ENCODE measurements at places on chromosomes 5 and 9.

- no peak for DNase-seq
Observed at GRCh38 chr5:100902440-100903038, 543 bp downstream of the ST8SIA4 start.

DNA sequence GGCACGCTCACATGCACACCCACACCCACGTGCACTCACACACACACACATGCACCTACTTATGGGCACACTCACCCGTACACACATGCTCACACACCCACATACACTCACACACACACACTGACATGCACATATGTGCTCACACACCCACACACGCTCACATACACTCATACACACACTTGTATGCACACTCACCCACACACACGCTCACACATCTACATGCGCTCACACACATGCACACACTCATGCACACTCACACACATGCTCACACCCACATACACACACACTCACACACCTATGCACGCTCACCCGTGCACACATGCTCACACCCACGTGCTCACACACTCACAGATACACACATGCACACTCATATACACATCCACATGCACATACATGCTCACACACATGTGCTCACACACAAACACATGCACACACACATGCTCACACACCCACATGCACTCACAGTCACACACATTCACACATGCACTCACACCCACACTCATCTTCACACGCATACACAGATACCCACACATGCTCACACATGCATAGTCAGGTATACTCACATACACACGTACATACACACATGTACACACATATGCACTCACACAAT, 138.3 kb downstream of the OLFM1 start:
- DNase-seq, result no peak

GRCh38 chr5:39016587-39017275, 57.5 kb downstream of the RICTOR start:
- DNase-seq, result no peak

GRCh38 chr5:5140479-5141338, 579 bp downstream of the ADAMTS16 start:
- DNase-seq, result no peak

GRCh38 chr9:613771-614347, 227.6 kb upstream of the DMRT1 start:
- peak; percentile 92 for DNase-seq

- peak; percentile 42 for DNase-seq
Observed at GRCh38 chr5:90473396-90474234, 956 bp downstream of the MBLAC2 start.

DNA sequence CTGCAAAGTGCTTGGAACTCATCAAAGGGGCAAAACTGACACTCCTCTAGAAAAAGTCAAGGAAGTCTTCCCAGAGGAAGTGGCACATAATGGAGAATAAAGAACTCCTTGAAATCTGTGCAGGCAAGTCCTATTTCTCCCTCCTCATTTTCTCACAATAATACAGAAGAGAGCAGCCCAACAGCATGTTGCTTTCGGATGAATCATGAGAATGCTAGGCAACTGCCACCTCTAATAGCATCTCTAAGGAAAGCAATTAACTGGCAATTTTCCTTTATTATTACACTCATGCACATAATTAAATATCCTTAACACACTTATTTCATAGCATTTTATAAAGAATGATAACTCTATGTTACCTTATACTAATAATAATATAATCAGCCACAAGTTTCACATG, 122.2 kb upstream of the PTGER4 start:
- no peak for DNase-seq

DNA sequence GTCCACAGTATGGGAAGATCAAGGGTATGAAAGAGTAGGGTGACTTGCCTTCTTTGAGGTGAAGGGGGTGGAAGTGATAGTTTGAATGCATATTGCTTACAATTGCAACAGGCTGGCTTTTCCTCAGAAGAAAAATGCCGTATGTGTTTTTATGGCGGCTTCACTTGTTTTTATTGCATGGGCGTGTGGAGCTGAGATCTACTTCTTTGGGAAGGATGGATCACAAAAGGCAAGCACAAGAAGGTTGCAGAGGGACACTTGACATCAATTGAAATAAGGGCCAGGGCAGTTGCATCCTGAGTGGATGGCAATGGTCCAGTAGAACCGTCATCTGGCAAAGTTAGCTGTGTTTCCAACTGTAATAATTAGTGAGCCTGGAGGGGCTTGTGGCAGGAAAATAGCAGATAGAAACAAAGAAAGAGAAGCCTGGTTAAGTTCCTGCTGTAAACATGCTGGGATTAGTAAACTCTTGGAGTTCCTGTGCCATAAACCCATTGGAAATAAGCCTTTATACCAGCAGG, 138.4 kb downstream of the NTRK2 start:
- no peak for DNase-seq

GRCh38 chr9:123761905-123762605, 167.9 kb downstream of the DENND1A start:
- DNase-seq, result peak; percentile 25

GRCh38 chr9:86765746-86766430, 181.4 kb downstream of the GAS1 start:
- DNase-seq, result no peak

GRCh38 chr9:122020398-122020797, 72.7 kb downstream of the TTLL11 start:
- peak; percentile 66 for DNase-seq

- peak; percentile 48 for DNase-seq
Observed at GRCh38 chr5:80275347-80275746, 19.5 kb upstream of the SERINC5 start.

DNA sequence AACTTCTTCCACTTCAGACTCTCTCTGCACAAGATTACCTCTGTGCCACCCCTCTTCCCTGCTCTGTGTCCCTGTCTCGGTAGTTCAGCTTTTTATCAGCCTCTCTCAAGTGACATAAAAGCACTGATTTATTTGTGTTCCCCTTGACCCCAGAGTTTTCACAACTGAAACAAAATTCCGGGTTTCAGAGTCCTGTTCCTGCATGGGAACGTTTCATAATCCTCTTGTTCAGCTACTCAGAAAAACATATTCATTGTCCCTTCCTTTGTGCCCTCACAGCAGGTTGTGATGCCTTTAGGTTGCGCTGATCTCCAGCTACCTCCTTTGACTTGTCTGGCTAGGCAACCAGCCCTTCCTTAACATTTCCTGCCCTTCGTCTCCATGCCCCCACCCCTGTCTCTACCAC, 13.7 kb upstream of the ITGA1 start:
- DNase-seq, result no peak

GRCh38 chr5:174364676-174365075, 319.2 kb downstream of the NSG2 start:
- DNase-seq, result no peak

DNA sequence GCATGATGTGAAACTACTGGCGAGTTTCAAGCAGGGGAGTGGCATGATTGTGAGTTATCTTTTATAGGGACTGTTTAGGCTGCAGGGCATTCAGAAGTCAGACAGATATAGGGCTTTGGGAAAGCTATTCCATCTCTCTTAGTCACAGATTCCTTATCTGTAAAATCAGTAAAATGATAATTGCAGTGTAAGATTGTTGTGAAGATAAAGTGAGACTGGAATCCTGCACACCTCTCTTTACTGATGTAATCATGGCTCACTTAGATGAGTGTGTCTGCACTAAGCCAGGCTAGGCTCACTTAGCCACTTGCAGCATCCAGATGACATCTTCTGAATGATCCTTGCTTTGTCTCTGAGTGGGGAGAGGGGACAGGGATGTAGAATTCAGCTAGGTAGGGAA, 81.8 kb upstream of the MAMDC2 start:
- DNase-seq, result no peak

GRCh38 chr5:123811831-123812230, 299.9 kb downstream of the CSNK1G3 start:
- DNase-seq, result no peak

DNA sequence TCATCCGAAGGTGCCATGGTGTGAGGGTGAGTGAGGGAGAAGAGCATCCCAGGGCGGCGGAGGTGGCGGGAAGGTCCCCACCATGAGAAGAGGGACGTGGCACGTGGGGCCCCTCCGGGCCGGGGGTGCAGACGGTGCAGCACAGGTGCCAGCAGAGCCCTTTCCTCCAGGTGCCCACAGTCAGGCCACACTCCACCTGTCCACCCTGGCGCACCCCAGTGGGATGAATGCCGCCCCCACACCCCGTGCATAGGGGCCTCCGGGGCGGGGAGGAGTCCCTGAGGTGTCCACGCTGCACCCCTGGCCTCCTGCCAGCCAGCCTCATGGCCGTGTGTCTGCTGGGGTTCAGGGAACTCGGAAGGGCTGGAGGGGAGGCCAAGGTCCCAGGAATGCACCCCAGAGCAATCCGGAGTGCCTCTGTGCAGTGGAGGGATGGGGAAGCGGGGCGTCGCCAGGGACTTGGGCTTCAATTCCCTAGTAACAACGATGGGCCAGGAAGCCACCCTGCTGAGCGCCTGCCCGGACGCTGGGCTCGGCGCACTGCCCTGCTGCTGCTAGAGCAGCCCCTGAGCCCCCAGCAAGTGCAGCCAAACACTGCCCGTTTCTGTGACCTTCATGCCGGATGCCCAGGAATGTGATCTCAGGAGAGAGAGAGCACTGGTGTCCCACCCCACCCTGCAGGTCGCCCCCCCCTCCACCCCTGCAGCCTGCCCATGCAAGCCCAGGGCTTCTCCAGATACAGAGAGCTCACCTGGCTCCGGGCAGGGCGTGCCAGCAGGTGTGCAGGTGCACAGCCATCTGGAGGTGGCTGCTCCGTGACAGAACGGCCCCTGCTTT, 8.8 kb upstream of the NACC2 start:
- no peak for DNase-seq

- DNase-seq, result no peak
Observed at GRCh38 chr5:6540111-6540827, 91.6 kb downstream of the UBE2QL1 start.

DNA sequence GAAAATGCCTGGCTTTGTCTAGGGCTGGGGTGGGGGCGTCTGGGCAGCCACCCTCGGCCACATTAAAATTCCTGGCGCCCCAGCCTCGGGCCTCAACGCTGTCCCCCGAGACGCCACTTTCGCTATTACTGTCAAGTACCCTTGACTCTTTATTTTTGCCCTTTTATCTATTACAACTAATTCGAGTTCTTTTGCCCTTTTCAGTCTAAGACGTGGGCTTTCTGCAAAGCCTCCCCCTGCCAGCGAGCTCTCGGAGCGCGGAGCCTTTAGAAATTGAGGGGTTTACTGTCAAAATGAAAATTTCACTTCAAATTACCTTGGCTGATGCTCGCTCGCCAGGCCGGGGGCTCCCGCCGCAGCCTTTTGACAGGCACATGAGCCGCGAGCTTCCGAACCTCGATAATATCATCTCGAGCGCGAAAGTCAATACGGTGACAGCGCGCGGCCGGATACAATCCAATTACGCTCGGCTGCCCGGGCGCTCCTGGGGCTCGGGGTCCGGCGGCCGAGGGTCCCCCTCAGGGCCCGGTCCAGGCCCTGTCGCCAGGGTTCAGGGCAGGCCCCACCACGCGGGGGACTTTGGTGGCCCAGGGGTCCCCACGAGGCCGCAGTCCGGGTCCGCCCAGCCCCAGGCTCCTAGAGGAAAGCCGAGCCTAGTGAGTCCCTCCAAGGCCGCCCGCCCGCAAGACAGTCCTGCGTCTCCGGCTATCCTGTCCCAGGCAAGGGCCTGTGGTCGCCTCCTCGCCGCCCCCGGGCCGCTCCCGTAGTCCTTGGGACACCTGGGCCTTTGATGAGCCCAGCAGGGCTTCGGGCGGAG, 6.7 kb downstream of the IRX4 start:
- no peak for DNase-seq

DNA sequence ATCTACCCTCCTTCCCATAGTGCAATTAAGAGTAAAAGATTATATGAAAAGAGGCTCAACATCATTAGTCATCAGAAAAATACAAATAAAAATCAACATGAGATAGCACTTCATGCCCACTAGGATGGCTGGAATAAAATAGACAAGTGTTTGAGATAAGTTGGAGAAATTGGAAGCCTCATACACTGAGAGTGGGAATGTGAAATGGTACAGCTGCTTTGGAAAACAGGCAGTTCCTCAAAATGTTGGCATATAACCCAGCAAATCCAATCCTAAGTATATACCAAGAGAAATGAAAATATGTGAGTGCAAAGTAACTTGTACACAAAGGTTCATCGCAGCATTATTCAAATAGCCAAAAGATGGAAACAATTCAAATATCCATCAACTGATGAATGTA, 9.8 kb downstream of the SPATA31D3 start:
- DNase-seq, result no peak

- DNase-seq, result no peak
Observed at GRCh38 chr5:169290895-169291294, 10.0 kb downstream of the SLIT3 start.

DNA sequence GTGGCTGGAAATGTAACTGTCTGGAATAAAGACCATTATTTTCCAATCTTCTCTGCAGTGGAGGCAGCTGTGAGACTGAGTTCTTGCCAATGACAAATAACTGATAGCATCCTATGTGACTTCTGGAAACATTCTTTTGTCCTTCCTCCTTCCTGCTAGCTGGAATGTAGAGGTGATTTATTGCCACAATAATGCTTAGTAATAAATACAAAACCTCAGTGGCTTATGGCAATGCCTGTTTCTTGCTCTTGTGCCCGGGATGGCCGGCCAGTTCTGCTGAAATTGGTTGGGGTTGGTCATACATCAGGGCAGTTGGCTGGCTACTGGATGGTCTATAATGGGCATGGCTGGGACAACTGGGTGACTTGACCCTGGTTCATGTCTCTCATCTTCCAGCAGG, 12.2 kb upstream of the TEX48 start:
- DNase-seq, result no peak

GRCh38 chr9:87667164-87667738, 58.7 kb upstream of the CTSL start:
- peak; percentile 33 for DNase-seq

GRCh38 chr9:8804613-8805012, 1005.0 kb upstream of the DMAC1 start:
- DNase-seq, result no peak

DNA sequence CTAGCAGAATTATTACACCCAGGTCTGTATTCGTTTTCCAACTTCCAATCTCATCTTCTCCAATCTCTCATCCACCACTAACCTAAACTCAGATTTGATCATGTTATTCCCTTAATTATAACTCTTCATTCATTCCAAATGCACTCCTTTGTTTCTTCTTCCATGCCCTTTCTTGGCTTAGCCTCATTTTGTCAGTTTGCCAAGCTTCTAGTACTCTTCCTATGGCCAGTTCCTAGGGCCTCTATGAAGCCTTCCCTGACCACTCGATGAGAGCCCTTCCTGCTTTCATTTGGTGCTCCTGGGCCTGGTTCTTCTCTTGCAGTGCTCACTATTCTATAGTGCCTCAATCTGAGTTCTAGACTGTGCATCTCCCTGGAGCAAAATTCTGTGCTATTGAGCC, 5.8 kb downstream of the FAM219A start:
- DNase-seq, result peak; percentile 36

GRCh38 chr9:78654324-78654723, 357.4 kb downstream of the PSAT1 start:
- no peak for DNase-seq

DNA sequence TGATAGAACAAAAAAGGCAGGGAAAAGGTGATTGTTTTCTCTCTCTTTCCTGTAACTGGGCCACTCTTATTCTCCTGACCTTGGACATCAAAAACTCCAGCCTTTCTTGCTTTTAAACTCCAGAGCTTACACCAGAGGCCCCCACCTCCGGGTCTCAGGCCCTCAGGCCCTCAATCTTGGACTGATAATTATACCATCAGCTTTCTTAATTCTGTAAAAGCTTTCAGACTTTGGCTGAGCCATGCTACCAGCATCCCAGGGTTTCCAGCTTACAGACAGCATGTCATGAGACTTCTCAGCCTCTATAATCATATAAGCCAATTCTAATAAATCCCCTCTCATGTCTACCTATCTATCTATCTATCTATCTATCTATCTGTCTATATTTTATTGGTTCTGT, 137.7 kb downstream of the SNX18 start:
- DNase-seq, result no peak
